ENCODE measurements at places on chromosomes 12 and 14. TPM values are rescaled to one million over a fixed set of nuclear protein-coding genes. Genes with fewer than 3 reads are reported as not detected.
A peak's percentile ranks its signal among the peaks of the same experiment; 100 is the strongest.

MYBPC1 gene
- 0.89 TPM for total RNA-seq

- H3K27ac ChIP-seq, result peak overlapping the region; percentile 74
- peak overlapping the region; percentile 68 for H3K4me3 ChIP-seq
- H3K36me3 ChIP-seq, result no peaks in the 10 kb centered on the region
Measured at GRCh38 chr14:104865631-104866441, 768 bp downstream of the CEP170B start.

DNA sequence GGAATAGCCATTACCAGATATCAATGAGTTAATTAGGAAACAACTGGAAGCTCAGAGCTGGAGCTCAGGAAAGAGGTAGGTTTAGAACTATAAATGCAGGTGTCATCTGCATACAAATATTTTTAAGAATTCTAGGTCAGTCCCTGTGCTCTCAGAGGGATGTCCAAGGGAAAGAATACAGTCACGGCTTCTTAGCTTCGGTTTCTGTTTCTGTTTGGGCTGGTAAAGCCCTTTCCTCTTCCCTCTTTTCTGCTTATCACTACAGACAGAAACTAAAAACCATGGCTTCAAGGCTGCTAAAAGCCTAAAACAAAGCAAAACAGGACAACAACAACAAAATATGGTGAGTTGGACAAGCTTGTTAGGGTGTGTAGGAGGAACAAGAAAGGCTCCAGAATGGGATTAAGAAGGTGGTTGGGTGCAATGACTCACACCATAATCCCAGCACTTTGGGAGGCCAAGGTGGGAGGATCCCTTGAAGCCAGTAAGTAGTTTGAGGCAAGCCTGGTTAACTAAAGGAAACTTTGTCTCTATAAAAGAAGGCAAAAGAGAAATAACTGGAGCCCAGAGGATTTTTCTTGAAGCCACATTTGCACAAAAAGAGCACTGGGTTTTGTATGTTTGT is 113.0 kb downstream of the SEC23A start:
- H3K4me1 ChIP-seq, result no peaks in the 10 kb centered on the region
- DNase-seq, result no peak
- no peak overlapping the region for H3K4me3 ChIP-seq
- H3K36me3 ChIP-seq, result no peaks in the 10 kb centered on the region
- H3K27me3 ChIP-seq, result no peaks in the 10 kb centered on the region

ALX1 gene
- not detected for total RNA-seq

GRCh38 chr14:29220566-29220965 is 454.0 kb downstream of the FOXG1 start:
- no peaks in the 10 kb centered on the region for H3K27me3 ChIP-seq
- H3K4me1 ChIP-seq, result no peaks in the 10 kb centered on the region
- no peak overlapping the region for H3K4me3 ChIP-seq
- DNase-seq, result no peak

DNA sequence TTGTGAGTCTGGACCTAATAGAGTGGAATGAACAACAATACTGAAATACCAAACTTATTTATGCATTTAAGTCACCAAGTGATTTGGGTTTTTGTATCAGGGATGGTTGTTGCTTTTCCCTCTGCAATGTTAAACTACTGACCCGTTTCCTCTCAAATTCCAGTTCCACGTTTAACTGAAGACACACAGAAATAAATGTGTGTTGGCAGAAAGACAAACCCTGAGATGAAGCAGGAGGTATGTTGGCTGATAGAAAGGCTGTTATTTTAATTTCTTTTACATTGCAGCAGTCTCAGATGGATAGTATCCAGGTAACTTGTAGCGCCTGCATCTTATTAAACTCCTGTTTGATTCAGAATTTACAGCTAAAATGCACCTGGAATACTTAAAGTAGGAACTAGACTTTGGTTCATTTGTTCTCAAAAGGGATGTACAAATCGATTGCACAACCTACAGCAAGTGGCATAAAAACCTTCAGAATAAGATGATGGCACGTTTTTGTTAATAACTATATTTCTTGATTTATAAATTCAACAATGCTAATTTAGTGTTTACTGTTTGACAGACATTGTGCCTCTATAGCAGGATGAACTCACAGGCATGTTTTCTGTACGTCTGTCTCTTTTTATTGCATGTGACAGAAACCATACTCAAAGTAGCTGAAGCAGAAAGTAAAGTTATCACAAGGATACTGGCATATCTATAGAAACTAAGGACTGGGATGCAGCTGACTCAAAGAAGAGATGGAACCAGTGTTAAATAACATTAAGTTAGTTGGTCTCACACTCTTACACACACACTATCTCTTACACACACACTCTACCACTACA is 405.7 kb downstream of the ZFP36L1 start:
- no peak for DNase-seq
- no peaks in the 10 kb centered on the region for H3K27me3 ChIP-seq
- no peaks in the 10 kb centered on the region for H3K4me1 ChIP-seq
- no peak overlapping the region for H3K27ac ChIP-seq

DNA sequence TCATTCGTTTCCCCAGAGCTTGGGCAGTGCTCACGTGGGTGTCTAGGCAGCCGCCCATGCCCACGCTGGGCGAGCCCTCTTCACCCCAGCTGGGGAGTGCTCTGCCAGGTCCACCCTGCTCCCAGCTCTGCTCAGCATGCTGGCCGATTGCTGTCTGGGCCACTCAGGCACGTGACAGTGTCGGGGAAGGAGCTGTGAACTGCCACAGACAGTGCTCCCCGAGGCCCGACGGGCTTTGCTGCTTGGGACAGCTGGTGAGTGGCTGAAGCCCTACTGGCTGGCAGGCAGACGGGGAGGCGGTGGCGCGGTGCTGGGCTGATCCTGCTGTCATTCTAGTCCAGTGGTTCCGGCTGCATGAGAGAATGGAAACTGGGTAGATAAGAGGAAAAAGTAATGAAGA is 15.8 kb downstream of the NOC4L start:
- no peak overlapping the region for H3K27ac ChIP-seq
- no peaks in the 10 kb centered on the region for H3K27me3 ChIP-seq
- H3K4me3 ChIP-seq, result no peak overlapping the region

HCAR3 gene
- 0.56 TPM for total RNA-seq

GRCh38 chr12:131551675-131552491 is 159.0 kb upstream of the SFSWAP start:
- H3K27ac ChIP-seq, result no peak overlapping the region
- H3K4me1 ChIP-seq, result no peaks in the 10 kb centered on the region
- H3K36me3 ChIP-seq, result no peaks in the 10 kb centered on the region
- H3K4me3 ChIP-seq, result no peak overlapping the region
- no peak for DNase-seq

RDH11 gene
- total RNA-seq, result 81.7 TPM

KCNJ8 gene
- 0.37 TPM for total RNA-seq

DNA sequence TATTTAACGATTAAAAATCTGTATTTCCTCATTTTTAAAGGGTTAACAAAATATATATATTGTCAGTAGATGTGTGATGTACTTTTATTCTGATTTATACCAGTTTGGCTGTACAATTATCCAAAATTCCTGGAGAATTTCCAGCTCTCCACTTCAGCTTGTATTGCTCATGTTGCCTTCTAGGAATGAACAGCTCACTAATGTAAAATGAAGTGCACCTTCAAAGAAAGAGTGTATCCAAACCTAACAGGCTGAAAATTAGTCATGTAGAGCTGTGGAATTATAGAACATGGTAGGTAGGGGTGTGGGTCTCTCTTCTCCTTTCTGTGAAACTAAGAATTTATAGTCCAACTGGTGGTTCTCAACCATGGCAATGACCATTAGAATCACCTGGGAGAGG is 362.0 kb downstream of the ETNK1 start:
- no peak overlapping the region for H3K4me3 ChIP-seq
- no peaks in the 10 kb centered on the region for H3K4me1 ChIP-seq
- no peak overlapping the region for H3K27ac ChIP-seq
- DNase-seq, result no peak
- H3K27me3 ChIP-seq, result no peaks in the 10 kb centered on the region

DNA sequence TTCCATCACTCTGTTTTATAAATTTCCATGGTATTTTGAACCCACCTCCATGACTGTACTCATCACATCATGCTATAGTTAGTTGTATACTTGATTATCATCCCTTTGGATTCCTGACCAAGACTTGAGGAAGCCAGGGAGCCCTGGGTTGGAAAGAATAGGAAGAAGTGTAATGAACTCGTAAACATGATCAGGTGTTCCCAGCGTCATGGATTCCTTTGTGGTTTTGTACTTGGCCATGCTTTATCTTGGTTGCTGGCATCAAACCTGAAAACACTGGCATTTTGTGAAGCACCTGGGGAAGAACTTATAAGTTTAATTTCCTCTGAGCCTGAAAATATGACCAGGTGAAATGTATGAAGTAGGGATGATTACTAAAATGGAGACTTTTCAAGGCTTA is 76.4 kb downstream of the CHST11 start:
- DNase-seq, result no peak
- H3K36me3 ChIP-seq, result no peaks in the 10 kb centered on the region
- no peaks in the 10 kb centered on the region for H3K4me1 ChIP-seq
- no peaks in the 10 kb centered on the region for H3K27me3 ChIP-seq

GRCh38 chr12:18345021-18345735 is 83.9 kb downstream of the PIK3C2G start:
- no peak overlapping the region for H3K4me3 ChIP-seq
- no peaks in the 10 kb centered on the region for H3K27me3 ChIP-seq
- no peaks in the 10 kb centered on the region for H3K4me1 ChIP-seq
- no peak for DNase-seq

- no peak overlapping the region for H3K4me3 ChIP-seq
- no peaks in the 10 kb centered on the region for H3K27me3 ChIP-seq
- peak; percentile 21 for DNase-seq
- no peaks in the 10 kb centered on the region for H3K4me1 ChIP-seq
- H3K27ac ChIP-seq, result no peak overlapping the region
- H3K36me3 ChIP-seq, result no peaks in the 10 kb centered on the region
Measured at GRCh38 chr12:63400718-63401117, 249.7 kb upstream of the AVPR1A start.

DNA sequence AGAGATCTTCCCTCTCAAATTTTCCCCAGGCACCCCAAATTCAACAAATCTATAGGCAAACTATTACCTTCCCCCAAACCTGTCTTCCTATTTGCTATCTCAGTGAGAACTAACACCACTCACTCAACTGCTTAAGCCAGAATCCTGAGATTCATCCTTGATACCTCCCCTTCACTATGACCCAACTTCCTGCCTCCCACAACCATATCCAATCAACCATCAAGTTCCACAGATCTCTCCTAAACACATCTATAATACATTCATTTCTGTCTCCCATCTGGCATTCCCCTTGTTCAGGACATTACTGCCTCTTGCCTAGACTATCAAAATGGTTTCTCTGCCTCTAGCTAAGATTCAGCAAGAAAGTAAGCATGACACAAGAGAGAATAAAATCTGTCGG is 21.3 kb downstream of the YAF2 start:
- no peaks in the 10 kb centered on the region for H3K27me3 ChIP-seq
- H3K4me3 ChIP-seq, result no peak overlapping the region
- no peaks in the 10 kb centered on the region for H3K36me3 ChIP-seq
- no peaks in the 10 kb centered on the region for H3K4me1 ChIP-seq

MANSC1 gene
- 66.0 TPM for total RNA-seq

RERG gene
- total RNA-seq, result 0.84 TPM

GRCh38 chr12:31228811-31229792 is 96.8 kb downstream of the SINHCAF start:
- DNase-seq, result peak; percentile 69
- no peak overlapping the region for H3K4me3 ChIP-seq

DNA sequence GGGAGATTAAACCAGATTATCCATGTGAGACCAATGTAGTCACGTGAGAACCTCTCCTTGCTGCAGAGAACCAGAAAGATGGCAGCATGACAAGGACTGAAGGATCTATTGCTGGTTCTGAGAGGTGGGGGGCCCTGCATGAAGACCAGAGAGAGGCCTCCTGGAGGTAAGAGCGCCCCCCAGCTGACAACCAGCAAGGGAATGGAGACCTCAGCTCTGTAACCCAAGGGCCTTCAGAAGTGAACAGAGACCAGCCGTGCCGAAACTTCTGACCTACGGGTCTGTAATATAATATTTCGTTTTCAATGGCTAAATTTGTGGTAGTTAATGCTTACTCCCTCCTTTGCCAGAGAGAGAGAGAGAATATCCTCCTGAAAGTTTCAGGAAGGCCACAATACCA is 524.1 kb upstream of the TBX3 start:
- no peak overlapping the region for H3K27ac ChIP-seq
- no peak for DNase-seq
- no peaks in the 10 kb centered on the region for H3K4me1 ChIP-seq

DNA sequence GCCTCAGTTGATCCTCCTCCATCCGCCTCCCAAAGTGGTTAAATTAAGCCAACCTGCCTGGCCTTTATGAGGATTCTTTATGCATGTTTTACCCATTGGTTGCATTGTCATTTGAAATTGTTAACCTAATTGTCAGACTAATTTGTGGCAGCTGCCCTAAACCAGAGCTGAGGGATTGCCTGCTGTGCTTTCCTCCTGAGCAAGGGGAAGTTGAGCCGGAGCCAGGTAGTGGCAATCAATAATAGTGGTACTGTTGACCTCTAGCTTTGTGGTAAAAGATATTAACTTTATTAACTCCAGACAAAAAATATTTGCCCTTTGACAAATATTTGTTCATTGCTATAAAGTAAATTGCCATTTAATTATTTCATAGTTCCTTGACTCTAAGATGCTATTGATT is 5.6 kb upstream of the HEBP1 start:
- H3K27me3 ChIP-seq, result no peaks in the 10 kb centered on the region
- no peaks in the 10 kb centered on the region for H3K4me1 ChIP-seq
- H3K36me3 ChIP-seq, result no peaks in the 10 kb centered on the region
- no peak overlapping the region for H3K27ac ChIP-seq
- DNase-seq, result no peak
- no peak overlapping the region for H3K4me3 ChIP-seq

DNA sequence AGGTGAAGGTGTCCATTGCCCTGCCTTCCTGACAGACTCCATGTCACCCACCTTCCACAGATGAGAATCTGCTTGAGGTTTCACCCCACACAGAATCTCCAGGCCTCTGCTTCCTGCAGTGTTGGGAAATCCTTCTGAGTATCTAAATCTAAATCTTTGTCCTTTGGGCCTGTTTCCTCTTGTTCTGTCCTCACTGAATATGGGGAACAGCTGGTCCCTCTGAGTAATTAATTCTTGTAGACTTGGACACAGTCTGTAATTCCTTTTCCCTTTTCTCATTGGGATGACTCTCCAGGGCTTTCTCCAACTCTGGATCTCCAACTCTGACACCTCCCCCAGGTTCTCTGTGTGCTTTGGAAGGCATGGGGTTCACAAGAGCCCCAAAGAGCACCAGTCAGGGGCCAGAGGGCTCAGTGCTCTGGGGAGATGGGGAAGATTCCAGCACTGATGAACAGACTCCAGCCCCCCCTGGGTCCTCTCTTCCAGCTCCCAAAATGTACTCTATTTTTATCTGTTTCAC is 2.3 kb upstream of the ACVRL1 start:
- H3K27me3 ChIP-seq, result no peaks in the 10 kb centered on the region
- H3K4me3 ChIP-seq, result no peak overlapping the region
- H3K27ac ChIP-seq, result peak overlapping the region; percentile 81
- H3K36me3 ChIP-seq, result no peaks in the 10 kb centered on the region
- DNase-seq, result no peak
- H3K4me1 ChIP-seq, result peaks cover 11% of the 10 kb centered on the region

GDF3 gene
- total RNA-seq, result not detected

DNA sequence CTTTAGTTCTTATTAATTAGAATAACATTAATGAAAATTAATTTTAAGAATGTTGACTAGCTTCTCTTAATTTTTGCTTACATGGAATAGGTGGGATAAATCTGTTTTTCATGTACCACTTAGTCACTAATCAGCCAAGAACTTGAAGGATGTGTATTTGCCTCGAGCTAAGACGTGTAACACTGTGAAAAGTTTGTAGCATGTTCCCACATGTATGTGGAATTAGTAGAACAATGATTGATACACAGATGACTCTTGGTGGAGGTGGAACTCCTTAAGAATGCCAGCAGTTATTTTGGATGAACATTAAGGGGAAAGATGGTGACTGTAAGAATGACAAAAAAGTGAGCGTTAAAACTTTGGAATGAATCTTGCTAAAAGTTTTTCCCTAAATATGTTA is 435.7 kb upstream of the MDGA2 start:
- DNase-seq, result no peak
- no peaks in the 10 kb centered on the region for H3K4me1 ChIP-seq
- H3K27ac ChIP-seq, result no peak overlapping the region
- no peak overlapping the region for H3K4me3 ChIP-seq
